CD4-positive, alpha-beta T cell treated with Interleukin-4 for 1 hour (primary cell): ENCODE measurements at places on chromosomes 2 and 18.

DNA sequence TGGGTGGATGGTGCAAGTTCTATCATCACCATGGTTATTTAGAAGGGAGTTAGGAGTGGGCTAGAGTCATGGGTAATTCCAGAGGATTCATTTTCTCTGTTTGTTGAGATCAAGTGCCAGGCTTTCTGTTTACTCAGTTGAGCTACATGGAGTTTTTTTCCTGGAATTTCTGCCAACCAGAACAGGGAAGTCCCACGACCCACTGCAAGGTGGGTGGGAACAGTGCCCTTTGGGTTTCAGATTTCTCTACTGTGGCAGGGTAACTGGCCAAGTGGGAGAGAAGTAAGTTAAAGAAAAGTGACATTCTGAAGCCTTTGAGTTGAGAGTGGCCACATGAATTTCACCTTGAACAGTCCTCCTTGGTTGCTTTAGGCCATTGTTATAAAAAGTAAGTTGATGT lies 138.9 kb downstream of the SLC39A10 start:
- no peak for DNase-seq

GRCh38 chr2:126653109-126653508 lies 2.8 kb upstream of the GYPC start:
- DNase-seq = no peak

- no peak for DNase-seq
Observed at GRCh38 chr2:158893474-158893873, 75.0 kb upstream of the TANC1 start.

GRCh38 chr18:79944126-79944731 lies 7.2 kb downstream of the SLC66A2 start:
- no peak for DNase-seq

- no peak for DNase-seq
Observed at GRCh38 chr2:203959672-203960071, 23.1 kb downstream of the ICOS start.

DNA sequence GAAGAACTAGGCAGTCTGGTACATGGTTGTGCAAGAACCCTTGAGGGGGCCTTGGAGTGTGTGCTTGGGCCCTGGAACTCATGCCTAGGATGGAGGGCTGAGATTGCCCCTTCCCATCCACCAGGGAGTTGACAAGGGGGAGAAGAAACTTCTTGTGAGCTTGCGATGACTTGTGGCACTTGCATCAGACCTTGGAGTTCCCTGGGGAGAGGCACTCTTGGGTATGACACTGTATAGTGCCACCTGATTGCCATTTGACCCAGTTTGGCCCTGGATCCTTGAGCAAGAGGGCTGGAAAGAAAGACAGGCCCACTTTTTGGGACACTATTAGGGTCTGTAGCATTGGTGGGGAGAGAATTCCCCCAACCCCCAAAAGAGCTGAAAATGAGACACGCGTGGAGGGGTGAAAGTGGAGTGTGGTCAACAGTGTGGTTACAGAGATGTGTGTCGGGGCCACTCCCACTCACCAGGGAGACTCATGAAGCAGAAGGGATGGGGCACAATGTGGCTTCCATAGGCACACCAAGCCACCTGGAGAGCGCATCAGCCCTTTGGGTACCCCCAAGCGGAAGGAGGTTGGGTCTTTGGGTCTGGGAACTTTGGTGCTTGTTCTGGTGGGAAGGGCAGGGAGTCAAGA lies 101.3 kb downstream of the MSH2 start:
- no peak for DNase-seq

DNA sequence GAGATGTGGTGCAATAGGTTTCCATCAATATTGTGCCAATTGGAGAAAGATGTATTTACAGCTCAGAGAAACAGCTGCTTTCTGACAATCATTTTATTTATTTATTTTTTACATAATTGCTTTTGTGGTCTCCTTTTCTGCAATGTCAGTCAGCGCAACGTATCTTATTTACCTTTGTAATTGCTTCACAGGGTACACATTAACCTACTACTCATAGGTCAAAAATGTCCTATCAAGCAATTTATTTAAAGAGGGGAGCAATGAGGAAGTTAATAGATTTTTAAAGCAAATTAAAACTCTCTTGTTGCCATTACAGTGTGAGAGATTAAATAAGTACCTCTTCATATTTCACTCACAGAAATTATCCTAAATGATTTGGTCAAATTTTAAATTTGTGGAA lies 291.0 kb downstream of the CALCRL start:
- DNase-seq = no peak

DNA sequence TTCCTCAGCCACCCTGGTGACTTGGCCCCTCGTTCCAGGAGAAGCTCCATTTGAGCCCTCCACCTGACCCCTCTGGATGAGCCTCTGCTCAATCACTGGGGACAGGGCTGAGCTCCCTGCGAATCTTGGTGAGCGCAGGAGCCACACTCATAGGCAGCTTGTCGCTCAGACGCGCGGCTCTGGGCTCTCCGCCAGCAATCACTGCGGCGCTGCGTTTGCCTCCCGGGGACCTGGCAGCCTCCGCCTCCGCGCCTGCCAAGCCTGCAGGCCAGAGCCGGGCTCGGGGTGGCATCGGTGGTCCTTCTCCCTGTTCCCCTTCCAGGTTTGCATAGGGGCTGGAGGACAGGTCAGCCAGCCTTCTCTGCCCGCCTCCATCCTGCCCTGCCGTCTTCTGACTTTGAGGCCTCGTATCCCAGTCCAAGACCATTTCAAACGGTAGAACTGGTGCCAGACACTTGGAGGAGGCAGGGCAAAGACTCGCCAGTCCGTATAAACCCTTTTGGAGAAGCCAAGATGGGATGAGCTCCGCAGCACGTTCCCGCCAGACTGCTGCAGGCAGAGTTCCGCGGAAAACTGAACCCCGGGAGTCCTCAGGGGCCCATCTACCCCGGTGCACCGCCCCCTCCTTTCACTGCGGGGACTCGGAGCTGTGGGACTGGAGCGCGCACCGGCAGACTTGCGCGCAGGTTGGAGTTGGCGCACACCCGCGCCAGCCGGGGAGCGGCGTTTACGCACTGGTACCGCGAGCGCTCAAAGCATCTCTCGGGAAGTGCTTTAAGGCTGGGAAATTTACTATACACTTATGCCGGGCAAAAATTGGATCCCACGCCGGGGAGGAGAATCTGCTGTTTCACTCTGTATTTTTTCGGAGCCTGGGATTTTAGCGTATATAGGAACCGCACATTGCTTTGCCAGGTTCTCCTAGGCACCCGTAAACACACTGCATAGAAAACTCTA lies 1.1 kb upstream of the TACR1 start:
- DNase-seq = no peak
